ENCODE measurements at places on chromosomes 3 and 15. TPM values are rescaled to one million over a fixed set of nuclear protein-coding genes. Genes with fewer than 3 reads are reported as not detected.

ABTB1 gene
- 8.2 TPM for total RNA-seq

SAMMSON gene
- total RNA-seq: under 0.01 TPM

INKA1 gene
- 3.3 TPM for total RNA-seq

CPLX3 gene
- not detected for total RNA-seq

PPP1R14D gene
- total RNA-seq: not detected

PRICKLE2 gene
- 29.4 TPM for total RNA-seq

MANF gene
- total RNA-seq: 55.3 TPM

A4GNT gene
- not detected for total RNA-seq

DUOXA1 gene
- total RNA-seq: not detected

GRK7 gene
- total RNA-seq: not detected

PTX3 gene
- 464 TPM for total RNA-seq

SCAMP5 gene
- total RNA-seq: 0.50 TPM

FEZF2 gene
- total RNA-seq: not detected

PIGB gene
- total RNA-seq: 9.0 TPM

Measured in fibroblast of lung (primary cell).